ENCODE measurements at places on chromosomes 2 and 18.

DNA sequence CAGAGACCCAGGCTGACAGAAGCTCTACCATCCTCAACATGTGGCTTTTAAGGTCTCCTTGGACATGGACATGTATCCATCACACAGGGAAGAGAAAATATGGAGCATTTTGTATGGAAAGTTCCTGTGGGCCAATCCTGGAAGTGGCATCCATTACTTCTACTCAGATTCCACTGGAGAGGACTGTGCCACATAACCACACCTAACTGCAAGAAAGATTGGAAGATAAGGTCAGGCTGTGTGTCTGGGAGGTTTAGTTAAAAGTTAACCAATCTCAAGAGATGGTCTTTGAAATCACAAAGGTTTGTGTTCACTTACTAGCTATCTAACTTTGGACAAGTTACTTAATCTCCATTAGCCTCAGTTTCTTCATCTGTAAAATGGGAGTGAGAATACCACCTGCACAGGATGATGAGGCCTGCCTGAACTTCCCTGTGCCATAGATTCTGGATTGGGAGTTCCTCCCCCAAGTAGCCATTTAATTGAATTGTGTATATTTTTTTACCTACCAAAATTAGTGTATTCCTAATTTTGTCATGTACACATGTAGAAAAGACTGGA lies 3.9 kb upstream of the ABCB11 start:
- DNase-seq, result no peak

DNA sequence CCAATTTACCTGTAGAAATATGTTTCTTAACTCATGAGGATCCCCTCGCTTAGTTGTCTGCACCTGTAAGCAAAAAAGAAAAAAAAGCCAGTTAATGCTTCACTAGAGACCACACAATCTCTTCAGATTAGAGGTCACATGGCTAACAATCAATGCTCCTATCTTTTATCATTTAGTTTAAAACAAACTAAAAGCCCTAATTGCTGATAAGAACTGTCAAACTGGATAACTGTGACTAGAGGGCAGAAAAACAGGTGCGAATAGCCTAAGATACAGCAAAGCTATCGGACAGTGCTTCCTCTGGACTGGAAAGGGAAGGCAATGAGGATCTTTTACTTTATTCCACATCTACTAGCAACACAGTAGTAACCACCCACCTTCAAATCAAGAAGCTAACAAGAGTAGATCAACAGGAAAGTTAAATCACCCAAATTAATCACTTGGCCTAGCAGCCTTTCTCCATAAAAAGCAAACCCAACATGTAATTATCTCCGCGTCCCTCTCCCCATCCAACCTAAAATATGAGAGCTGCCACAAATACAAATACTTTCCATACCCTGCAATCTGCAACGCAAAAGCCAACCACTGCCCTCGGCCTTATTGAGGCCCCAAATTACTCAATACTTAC lies 734 bp downstream of the SLC25A12 start:
- peak; percentile 36 for DNase-seq

GRCh38 chr18:48340560-48340959 lies 68.6 kb downstream of the ZBTB7C start:
- DNase-seq, result no peak

DNA sequence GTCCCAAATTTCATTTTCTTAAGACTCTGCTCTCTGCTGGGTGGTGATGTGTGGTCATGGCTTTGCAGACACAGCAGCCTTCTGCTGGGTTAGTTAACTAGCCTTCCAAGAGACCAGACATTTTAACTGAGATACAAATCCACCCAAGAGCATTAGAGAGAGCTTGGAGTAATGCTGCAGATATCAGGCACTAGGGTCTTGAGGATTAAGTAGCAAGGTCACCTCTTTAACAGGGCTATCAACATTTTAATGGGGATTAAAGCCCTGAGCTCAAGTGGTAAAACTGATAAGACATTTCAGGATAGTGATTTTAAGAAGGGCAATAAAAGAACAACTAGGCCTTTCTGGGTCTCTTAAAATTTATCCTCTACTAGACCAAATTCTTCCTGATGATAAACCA lies 461.2 kb downstream of the MEIS1 start:
- DNase-seq, result no peak

DNA sequence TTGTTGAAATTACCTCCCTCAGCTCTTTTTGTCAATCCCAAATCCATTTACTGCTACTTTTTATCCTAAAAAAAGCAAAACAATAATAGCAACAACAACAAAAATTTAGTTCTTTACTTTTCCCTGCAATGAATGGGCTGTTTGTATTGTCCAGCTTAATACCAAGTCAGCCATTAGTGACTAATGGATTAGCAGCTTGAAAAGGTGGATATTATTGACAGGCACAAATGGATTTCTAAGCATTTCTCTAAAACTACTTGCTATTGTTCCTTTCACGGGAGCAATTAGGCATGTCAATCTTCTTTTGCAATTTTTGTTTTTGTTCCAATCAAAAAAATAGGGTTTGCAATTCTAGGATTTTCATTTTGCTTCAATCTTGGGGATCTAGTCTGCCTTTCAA lies 32.1 kb upstream of the SPAG16 start:
- no peak for DNase-seq

DNA sequence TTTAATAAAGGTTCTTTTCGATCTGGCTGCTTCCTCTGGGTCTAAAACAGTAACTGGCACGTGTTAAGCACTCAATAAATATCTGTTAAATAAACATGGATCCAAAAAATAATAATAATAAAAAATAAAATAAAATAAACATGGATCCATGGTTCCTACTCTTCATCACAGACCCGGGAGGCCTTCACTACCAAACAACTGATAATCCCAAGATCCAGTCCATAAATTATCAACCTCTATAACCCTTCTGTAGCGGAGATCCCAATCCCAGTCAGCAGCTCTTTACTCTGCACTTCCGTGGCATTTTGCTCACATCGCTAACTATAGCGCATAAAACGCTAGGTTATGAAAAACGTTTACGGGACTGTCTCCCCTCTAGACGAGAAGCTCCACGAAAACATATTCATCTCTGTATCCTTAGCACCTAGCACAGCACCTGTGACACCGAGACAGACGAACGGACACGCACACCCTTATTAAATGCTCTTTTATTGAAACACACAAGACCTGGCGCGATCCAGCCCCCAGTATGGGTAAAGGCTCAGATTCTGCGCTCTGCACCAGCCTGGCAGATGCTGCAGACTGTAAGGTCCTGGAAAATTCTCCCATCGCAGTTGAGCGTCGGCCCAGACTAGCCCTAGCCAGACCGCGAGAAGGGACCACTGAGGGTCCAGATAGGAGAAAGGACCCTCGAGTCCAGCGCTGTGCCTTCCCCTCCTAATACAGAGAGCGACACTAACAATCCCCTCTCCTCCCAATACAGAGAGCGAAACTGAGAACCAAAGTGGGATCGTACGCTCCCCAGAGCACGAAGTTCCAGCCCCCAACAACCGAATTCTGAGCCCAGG lies 770 bp downstream of the NBAS start:
- peak; percentile 30 for DNase-seq

DNA sequence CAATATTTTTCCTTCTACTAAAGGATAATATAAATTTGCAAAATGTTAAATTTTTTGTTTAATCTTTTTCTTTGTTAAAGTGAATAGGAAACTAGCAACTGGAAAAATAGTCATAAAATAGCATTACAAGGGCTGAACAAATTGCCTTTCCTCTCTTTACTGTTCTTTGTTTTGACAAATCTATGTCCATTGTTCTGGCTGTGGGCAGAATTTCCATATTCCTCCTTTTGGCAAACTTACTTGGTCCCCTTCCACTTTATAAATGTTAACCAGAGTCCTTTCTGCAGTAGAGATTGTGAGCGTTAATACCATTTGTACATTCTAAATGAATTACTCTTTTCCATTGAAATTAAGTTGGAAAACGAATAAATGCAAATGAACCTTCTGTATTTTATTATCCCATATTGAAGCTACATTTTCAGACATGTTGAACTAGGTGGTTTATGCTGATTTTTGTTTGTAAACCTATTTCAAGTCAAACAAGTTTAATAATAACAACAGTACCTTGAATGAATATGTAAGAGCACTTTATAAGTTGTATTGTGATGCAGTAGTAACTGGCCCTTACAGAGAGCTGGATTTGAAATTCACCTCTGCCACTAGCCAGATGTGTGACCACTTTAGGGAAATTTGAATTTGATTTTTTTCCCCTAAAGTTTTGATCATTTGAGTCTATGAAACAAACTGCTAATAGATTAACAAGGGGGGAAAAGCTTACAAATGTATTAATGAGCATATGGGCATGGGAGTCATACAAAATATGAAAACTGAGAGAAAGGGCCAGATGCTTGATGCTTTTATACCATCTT lies 3.3 kb downstream of the RNF125 start:
- DNase-seq, result no peak

All from fibroblast of pulmonary artery (primary cell).